Activated T-helper 1 cell treated with anti-CD3 and anti-CD28 coated beads, Interleukin-12 subunit alpha, Interleukin-12 subunit beta, Interleukin-2, Interleukin-4 antibody, amounts not matched to agents 30 ng/mL and 10 ng/mL and 1 ng/mL, durations not matched to agents 14 hours and 24 hours and 36 hours (primary cell): ENCODE measurements at places on chromosomes 3 and 15.

DNA sequence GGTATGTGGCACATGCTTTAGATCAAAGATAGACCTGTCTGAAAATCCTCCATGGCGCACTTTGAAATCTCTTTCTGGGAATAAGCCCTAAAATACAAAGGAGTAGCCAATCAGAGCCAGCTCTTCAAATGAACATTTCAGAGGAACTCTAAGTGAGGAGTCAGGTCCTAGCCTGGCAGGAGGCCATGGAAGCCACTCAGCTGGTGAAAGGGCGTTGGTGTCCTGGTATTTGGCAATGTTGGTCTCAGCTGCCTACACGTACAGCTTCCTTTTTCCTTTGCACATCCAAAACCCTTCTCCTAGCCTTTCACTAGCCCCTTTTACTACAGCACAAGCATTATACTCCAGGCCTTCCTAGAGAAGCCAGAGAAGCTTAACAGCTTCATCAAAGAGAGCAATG is 5.5 kb downstream of the WDR73 start:
- DNase-seq = no peak

DNA sequence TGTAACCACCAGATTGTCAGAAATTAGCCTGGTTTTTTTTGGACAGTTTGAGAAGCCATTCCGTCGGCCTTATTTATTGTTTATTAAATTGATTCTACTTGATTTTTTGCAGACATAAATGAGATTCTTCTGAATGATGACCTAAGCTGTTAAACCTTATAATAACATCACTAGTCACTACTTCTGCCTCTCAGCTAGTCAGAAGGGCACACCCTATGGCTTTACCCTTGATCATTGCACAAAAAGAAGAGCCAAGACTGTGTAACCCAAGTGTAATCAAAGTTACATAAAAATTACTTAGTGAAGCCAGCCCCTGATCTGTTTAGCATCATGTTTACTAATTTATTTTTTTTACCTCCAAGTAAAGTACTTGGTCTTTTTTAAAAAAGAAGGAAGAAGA is 64.3 kb downstream of the CHL1 start:
- DNase-seq = no peak

- no peak for DNase-seq
These were observed 48.5 kb upstream of the SKIL start for GRCh38 chr3:170309046-170309445.

- no peak for DNase-seq
These were observed 402.2 kb downstream of the EPHB1 start for GRCh38 chr3:135197246-135197645.

DNA sequence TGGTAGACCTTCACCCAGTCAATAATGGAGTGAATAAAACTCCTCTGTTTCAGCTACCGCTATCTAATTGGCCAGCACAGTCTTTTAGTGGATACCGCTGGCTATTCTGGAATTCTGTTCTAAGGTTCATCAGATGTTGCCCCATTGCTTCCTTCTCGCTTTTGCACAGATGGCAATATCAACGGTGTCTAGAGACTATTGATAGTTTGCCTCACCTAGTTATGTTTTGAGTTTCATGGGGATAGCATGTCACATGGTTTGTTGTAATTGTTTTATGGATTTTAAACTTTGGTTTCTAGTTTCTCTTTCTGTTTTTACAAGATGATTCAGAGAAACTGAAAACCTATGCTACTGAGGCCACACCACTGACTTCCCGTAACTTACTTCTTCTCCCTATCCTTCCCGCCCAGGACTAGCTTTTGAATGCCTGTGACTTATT is 2.0 kb downstream of the XRN1 start:
- peak; percentile 27 for DNase-seq

DNA sequence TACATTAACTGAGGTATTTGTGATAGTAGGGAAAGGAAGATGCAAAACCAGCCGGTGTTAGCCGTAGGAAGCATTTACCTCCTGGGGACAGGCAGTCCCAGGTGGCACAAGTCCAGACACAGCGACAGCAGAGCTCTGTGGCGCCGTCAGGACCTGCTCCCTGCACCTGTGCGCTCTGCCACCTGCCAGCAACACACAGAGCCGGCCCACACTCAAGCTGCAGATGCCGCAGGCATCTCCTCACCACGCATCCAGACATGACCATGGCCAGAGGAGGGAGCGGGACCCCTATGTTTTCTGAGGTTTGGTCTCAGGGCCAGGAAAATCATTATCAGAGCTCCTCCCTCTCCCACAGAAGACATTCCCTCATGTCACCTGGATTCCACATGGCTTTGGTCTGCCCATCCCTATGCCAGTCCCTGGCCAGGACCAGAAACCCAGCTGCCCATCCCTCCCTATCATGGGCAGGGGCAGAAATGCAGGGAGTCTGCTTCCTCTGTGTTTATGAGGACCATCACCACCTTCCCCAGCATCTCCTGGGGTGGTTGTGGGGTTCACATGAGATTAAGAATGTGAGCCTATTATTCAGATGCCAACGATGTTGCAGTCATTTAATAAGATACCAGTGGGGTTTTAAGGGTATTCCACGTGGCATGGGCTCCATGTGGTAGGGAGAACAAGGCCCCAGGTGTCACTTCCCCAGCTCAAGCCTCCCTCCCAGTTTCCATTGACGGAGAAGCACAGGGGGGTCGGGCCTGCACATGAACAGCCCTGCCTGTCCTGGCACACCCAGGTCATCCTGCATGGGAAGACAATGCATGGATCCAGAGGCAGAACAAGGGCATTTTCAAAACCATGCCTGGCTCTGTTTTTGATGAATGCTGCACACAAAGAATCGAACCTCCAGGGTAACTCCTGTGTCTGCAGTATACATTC is 251.1 kb downstream of the OCA2 start:
- DNase-seq = no peak

DNA sequence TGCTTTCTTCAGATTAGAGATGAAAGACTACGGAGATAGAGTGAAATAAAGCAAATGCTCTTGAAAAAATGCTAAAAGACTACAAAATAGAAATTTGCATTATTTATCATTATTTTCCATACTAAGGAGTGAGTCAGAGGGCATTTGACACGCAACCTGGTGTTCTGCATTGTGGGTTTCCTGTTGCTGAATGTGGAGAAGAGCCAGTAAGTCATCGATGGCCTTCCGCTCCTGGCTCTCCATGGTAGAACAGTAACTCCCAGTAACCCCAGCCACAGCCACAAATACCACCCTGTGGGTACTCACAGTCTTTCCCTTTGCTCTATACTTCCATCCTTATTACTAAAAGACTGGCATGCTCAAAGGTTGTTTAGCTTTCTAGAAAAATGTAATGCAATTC is 61.5 kb downstream of the CGGBP1 start:
- DNase-seq = peak; percentile 31

DNA sequence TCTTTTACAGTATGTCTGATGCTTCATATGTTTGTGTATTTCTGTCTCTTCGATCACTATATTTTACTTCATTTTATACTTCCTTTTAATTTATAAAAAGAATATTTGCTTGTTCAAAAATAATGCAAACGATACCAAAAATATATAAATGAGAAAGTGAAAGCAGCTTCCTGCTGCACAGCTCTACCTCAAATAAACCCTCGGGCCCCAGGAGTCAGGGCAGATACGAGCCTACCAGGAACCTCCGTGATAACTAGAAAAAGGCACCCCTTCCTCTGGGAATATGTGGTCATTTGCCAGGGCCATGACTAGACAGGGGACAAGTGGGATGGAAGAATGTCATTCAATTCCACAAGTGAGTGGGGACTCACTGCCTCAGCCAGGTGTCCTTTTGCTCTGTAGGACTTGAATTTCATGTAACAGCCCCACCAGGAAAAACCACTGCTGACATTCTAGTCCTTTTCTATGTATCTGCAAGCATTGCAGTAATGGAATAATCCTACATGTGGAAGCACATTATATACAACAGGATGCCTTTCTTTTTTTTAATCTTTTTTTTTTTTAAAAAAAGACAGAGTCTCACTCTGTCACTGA is 133.3 kb downstream of the SUCLG2 start:
- no peak for DNase-seq

- DNase-seq = no peak
These were observed 13.4 kb downstream of the SPICE1 start for GRCh38 chr3:113501597-113501996.

DNA sequence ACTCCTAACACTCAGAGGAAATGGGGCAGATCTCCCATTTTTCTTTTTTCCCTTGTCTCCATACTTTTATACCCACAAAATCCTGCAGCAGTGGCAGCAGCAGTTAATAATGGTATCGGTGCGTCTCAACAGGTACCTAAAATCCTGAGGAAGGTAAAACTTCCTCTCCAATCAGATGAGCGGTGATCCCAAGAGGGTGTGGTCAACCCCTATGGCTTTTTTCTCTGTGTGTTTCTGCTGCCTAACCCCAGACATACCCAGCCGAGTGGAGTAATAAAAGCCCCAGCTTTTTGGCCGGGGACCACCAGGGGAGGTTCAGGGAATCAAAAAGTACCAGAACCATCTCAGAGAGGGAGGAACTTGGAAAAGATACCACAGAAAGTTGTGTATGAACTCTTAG is 9.1 kb downstream of the GK5 start:
- DNase-seq = no peak

- DNase-seq = no peak
These were observed 97.9 kb downstream of the NAALADL2 start for GRCh38 chr3:174957081-174957480.

DNA sequence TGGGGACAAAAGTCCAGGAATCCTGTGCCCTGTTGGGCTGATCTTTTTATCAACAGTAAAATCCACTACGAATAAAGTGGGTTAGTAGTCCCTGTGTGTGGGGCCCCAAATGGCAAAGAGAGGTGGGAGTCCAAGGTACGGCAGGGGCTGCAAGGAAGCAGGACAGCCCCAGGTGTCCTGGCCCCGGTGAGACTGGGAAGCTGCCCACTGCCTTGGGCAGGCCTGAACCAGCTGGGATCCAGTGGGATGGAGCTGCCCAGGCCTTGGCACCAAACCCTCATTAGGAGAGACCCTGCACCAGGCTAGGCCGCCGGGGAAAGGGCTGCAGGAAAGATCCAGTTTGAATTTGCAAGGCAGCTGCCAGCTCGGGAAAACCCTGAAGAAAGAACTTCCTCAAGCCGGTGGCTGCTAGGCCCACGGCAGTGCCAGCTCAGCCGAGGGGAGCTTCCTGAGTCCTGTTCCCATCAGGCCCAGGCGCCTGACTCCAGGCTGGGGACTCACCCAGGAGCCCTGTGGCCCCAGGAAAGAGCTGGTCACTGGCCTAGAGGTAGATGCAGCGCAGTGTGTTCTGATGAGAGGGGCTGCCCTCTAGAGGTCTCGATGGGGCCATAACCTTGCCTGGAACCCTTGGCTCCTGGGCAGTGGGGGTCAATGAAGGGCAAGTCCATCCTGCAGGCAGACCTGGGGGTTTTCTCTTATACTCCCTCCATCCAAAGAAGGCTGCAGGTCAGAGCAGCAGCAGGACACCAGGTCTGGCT is 14.4 kb upstream of the GNAI2 start:
- DNase-seq = no peak

DNA sequence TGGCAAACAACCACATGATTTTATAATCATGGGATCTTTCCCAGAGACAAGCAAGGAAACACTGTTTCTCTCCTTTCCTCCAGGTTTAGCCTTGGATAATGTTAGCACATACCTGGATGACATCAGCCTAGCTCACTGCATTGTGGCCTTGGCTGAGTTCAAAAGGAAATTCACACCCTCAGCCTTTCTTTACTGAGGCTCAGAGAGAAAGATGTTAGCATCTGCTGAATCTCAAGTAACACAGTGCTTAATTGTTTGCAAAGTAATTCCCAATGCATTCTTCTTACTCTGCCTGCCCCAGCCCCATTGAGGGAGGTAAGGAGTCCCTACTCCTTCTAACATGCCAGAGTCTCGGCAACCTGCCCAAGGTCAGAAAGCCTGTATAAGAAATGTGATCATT is 432.2 kb upstream of the LMCD1 start:
- no peak for DNase-seq

- DNase-seq = no peak
These were observed 59.1 kb upstream of the SPRED1 start for GRCh38 chr15:38193496-38193895.
